ENCODE measurements at places on chromosomes 5 and 9.

GRCh38 chr9:116940614-116941215 is 253.6 kb downstream of the TRIM32 start:
- no peak for DNase-seq

GRCh38 chr5:32058101-32058500 is 116.0 kb downstream of the GOLPH3 start:
- DNase-seq = no peak

- no peak for DNase-seq
Measured at GRCh38 chr5:132273631-132274030, 16.1 kb downstream of the PDLIM4 start.

DNA sequence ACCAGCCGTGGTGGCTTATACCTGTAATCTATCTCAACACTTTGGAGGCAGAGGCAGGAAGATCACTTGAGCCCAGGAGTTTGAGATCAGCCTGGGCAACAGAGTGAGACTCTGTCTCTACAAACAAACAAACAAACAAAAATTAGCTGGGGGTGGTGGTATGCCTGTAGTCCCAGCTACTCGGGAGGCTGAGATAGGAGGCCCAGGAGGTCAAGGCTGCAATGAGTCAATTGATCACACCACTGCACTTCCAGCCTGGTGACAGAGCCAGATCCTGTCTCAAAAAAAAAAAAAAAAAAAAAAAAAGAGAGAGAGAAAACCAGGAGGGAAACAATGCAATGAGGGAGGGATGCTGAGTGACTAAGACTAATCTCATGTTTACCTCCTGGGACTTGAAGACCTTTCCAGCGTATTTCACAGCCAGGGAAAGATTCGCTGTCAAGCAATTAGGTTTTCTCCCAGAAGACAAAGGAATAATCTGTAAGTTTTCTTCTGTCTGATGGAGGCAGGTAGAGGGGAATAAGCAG is 51.1 kb upstream of the MIER3 start:
- DNase-seq = no peak

- DNase-seq = no peak
Measured at GRCh38 chr5:58925627-58926540, 343.0 kb downstream of the RAB3C start.

DNA sequence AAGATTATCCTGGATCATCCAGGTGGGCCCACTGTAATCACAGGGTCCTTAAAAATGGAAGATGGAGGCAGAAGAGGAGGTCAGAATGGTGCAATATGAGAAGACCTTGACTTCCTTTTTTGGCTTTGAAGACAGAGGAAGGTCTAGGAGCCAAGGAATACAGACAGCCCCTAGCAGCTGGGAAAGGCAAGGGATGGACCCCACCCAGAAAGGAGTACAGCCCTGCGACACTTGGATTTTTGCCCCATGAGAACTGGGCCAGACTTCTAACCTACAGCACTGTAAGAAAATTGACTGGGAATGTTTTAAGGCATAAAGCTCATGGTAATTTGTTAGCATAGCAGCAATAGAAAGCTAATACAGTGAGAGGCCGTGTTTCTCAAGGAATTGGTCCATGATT is 66.9 kb upstream of the LRRTM2 start:
- DNase-seq = no peak

GRCh38 chr5:58937031-58937681 is 354.3 kb downstream of the RAB3C start:
- DNase-seq = no peak

DNA sequence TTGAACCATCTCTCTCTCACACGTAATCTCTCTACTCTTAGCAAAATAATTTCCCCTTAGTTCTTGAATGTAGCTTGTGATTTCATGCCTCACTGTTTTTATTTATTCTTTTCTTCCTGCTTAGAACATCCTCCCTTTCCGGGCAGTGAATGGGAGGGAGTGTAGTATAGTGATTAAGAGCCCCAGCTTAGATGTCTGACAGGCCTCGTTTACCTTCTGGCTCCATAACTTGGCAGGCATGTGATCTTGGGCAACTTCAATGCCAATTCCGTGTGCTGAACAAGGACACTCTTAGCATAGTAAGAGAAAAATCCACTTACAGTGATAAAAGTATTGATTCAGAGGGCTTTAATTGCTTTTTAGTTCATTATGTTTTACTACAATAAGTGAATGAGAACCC is 96.3 kb upstream of the TNPO1 start:
- DNase-seq = no peak

- DNase-seq = no peak
Measured at GRCh38 chr5:15694696-15695214, 194.8 kb downstream of the FBXL7 start.

DNA sequence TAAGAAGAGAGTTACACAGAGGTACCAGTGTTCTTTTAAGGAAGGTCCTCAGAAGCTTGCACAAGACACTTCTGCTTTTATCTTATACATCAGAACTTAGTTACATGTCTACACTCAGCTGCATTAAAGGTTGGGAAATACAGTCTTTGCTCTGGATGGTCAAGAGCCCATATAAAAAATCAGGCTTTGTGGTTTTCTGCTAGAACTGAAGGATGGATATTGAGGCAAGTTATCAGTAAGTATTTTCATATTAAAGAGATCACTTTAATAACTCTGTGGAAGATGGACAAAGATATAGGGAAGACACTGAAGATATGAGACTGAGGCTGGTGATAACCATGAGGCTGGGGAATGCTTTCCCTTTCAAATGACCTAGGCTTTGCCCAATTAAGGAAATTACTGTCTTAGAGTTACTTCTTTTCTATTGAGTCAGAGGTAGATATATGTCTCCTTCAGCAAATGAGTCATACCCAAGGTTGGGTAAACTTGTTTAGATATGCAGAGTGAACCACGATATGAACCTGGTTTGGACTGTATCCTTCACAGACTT is 87.0 kb upstream of the TNC start:
- DNase-seq = no peak

GRCh38 chr9:27276193-27277030 is 20.5 kb downstream of the EQTN start:
- DNase-seq = no peak

DNA sequence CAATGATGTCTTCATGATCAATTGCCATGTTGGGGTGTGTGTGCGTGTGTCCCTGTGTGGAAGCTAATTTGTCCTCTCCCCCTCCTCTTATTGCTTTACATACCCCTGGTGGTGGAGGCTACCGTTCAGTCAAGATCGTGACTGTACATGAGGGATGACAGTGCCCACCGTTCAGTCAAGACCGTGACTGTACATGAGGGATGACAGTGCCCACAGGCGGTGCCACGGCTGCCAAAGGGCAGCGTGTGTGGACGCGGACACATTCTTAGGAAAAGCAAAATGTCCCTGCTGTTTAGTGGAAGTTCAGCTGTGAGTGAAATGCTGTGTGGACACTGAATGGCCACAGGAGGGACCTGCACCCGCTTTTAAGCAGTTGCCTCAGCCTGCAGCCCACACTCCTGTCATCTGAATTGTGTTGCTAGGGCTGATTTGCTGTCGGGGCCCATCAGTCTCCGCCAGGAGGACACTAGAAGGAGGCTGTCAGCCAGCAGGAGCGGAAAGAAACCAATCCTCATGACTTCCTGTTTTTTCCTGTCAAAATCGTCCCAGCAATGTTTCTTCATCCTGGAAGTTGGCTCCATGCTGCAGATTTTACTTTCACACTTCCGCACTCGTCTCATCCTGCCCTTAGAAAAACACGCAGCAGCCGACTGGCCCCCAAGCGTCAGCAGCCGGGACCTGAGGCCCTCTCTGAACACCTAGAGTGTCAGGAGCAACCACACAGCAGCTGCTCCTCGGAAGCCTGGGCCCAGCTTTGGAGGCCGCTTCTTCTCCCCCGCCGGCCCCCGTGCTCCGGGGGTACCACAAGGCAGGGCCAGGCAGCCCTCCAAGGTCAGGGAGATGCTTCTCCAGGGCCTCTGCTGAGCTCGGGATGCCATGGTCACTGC is 9.1 kb downstream of the OR2V1 start:
- no peak for DNase-seq

- DNase-seq = no peak
Measured at GRCh38 chr9:20566401-20566800, 55.9 kb downstream of the MLLT3 start.
